ENCODE measurements at places on chromosomes 7 and 10.

GRCh38 chr7:33854801-33855350 lies 50.5 kb upstream of the BMPER start:
- DNase-seq: no peak

DNA sequence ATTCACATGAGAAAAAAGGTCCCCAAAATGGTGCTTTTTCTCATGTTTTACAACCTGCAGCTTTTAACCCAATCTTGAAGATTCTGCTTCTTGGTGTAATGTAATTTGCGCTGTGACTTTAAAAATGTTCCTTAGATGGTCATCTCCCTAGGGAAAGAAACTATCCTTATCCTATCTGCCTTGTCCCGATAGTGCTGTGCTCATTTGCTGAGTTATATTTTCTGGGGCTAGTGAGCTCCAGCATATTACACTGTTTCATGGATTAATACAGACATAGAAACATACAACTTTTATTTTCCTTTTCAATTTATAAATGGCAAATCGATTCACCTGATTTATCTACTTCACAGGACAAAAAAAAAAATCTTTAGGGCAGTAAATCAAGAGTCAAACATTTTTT lies 2.8 kb downstream of the WAPL start:
- DNase-seq: no peak

DNA sequence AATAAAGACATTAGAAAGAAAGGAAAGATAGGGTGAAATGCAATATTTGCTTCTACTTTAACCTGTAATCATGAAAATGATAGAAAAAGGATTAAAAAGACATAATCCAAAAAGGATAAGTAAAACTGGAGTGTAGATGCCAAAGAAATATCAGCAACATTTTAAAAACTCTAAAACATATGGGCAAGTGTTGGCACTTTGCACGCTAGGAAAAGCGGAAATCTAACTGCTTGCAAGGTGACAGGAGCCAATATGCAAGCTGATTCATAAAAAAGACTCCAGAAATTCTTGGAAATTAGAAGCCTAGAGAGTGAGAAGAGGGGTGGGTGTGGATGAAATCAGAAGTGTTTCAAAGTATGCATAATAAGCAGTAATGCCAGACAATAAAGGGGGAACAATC lies 161.1 kb downstream of the SEMA3E start:
- no peak for DNase-seq

- no peak for DNase-seq
Observed at GRCh38 chr7:99752356-99752755, 17.4 kb upstream of the CYP3A7 start.

GRCh38 chr10:103720964-103721335 lies 134.4 kb downstream of the SH3PXD2A start:
- DNase-seq: no peak

Data from CD4-positive, alpha-beta T cell treated with Interleukin-4 for 4 hours (primary cell).